ENCODE measurements at places on chromosomes 6 and 20. TPM values are rescaled to one million over a fixed set of nuclear protein-coding genes. Genes with fewer than 3 reads are reported as not detected.

NRSN1 gene
- total RNA-seq, result 0.34 TPM

SH3BGRL2 gene
- 39.9 TPM for total RNA-seq

GINM1 gene
- total RNA-seq, result 54.7 TPM

TAAR6 gene
- total RNA-seq, result not detected

CD40 gene
- total RNA-seq, result 17.0 TPM

OLIG3 gene
- total RNA-seq, result not detected

COL9A1 gene
- not detected for total RNA-seq

BCAS1 gene
- total RNA-seq, result not detected

RBPJL gene
- not detected for total RNA-seq

SNAP91 gene
- not detected for total RNA-seq

TRIM31 gene
- total RNA-seq, result not detected

BTNL2 gene
- not detected for total RNA-seq

PTPN1 gene
- 19.9 TPM for total RNA-seq

ZSCAN31 gene
- 5.1 TPM for total RNA-seq

TTI1 gene
- total RNA-seq, result 14.8 TPM

HTR1E gene
- total RNA-seq, result not detected
